ENCODE measurements at places on chromosomes 2 and 18. TPM values are rescaled to one million over a fixed set of nuclear protein-coding genes. Genes with fewer than 3 reads are reported as not detected.
A peak's percentile ranks its signal among the peaks of the same experiment; 100 is the strongest.

DNA sequence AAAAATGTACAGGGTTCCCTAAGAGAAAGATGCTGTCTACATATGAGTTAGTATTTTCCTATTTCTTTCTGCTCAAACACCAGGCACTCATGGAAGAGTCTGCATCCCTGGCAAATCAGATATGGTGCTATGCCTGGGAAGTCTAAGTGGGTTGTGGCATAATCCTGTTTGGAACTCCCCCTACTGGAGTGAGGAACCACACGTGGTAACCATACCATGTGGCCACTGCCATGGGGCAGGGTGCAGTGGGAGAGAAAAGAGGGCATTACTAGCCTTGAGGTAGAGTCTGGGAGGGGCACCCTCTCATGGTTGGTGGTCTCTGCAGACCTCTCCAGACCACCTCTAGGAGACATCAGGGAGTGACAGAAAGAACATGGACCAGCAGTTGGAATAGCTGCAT, 257.9 kb upstream of the ATP5MC3 start:
- DNase-seq: no peak

The VWC2L gene
- not detected for total RNA-seq

GRCh38 chr2:172038604-172039003, 38.9 kb downstream of the METAP1D start:
- DNase-seq: peak; percentile 90

- DNase-seq: no peak
Observed at GRCh38 chr2:42281416-42282081, 79.5 kb downstream of the COX7A2L start.

The MAB21L4 gene
- 0.17 TPM for total RNA-seq

- DNase-seq: no peak
Observed at GRCh38 chr2:169676357-169676756, 17.8 kb downstream of the CFAP210 start.

DNA sequence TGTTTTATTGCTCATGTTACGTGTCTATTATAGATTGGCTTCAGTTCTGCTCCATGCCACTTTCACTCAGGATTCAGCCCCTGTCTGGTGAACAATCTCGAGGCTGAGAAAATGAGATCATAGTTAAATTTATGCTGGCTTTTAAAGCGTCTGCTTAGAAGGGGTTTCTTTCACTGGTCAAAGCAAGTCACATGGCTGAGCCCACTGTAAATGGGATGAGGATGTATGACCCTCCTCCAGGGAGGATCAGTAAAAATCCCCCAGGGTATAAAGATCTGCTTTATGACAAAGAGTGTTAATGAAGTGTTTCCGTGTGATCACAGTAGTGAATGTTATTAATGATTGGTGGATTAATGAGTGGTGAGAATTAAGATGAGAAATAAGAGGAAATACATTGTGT, 6.2 kb upstream of the PLCL1 start:
- no peak for DNase-seq

Data from foreskin keratinocyte (primary cell).